ENCODE measurements at places on chromosomes 1 and 21. TPM values are rescaled to one million over a fixed set of nuclear protein-coding genes. Genes with fewer than 3 reads are reported as not detected.

DNA sequence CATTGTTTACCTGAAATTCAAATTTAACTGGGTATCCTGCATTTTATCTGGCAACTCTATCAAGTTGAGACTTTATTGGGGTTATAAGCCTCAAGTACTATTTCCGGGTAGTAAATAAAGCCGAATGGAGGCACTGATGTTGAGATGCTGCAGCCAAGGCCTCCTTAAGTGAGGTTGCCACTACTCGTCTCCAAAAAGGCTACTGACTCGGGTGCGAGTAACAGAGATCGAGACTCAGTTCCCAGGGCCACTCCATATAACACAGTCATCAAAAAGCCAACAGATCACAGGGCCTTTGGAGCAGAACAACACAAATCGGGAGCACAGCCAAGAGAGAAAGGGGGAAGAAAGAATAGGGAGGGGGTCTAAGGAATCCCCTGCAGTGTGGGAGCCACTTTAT, 524 bp downstream of the COPA start:
- no peak for DNase-seq

DNA sequence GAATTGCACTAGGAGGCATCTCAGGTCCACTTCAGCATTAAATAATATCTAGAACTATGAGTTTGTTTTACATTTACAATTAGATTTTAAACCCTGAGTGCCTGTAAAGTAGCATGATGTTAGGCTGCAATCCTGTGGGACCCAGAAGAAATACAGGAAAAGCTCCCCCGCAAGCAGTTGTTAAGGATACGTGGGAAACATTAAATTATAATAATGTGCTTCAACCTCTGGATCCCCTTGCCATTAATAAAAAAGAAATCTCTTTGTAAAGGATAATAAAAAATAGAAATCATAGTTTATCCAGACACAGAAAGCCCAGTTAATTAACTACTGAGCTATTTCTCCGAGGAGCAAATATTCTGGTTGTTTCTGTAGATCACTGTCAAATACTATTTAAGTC, 106.0 kb downstream of the PCNX2 start:
- DNase-seq = no peak

DNA sequence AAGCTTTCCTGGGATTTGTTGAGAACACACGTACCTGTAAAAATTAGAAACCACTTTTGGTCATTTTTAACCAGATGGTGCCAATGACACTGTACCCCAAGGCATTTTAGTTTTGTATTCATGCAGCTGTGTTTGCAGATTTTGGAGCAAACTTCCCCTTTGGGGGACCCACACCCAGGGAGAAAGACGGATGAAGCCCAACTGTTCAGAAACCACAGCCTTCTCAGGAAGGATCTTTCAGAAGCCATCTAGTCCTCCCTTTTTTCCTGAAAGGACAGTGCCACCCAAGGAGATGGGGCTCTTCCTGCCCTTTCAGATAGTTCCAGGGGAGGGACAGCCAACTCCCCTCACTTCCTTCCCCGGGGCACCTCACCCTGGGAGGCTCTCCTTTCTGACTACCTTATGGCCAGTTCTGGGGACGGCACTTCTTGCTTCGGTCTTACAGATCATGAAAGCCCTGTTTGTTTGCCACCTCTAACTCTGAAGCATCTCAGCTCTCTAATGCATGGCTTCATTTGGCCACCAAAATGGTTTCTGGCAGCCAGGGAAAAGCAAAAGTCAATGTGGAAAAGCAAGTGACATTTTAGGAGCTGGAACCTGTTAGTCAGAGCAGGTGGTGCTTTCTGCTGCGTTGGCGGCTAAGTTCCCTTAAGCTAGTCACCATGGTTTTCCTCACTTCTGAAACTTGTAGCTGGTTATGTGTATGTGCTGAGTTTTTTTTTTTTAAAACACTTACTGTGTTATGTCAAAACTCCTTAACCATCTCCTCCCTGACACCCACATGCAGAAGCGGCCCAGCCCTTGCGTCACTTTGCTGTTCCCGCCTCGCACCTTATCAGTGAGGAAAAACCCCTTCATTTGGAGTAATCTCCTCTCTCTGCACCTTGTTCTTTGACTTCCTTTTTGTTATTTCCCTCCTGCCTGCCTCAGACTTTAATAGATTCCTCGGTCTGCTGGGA, 10.1 kb downstream of the TMCC2 start:
- DNase-seq = no peak

GRCh38 chr1:172967936-172968335, 82.8 kb downstream of the TNFSF18 start:
- no peak for DNase-seq

- DNase-seq = peak; percentile 81
Measured at GRCh38 chr1:39653546-39654031, 14.1 kb upstream of the HEYL start.

- peak; percentile 55 for DNase-seq
Measured at GRCh38 chr1:41678111-41678878, 193.8 kb upstream of the EDN2 start.

- DNase-seq = no peak
Measured at GRCh38 chr1:24973315-24973714, 43.2 kb upstream of the RUNX3 start.

DNA sequence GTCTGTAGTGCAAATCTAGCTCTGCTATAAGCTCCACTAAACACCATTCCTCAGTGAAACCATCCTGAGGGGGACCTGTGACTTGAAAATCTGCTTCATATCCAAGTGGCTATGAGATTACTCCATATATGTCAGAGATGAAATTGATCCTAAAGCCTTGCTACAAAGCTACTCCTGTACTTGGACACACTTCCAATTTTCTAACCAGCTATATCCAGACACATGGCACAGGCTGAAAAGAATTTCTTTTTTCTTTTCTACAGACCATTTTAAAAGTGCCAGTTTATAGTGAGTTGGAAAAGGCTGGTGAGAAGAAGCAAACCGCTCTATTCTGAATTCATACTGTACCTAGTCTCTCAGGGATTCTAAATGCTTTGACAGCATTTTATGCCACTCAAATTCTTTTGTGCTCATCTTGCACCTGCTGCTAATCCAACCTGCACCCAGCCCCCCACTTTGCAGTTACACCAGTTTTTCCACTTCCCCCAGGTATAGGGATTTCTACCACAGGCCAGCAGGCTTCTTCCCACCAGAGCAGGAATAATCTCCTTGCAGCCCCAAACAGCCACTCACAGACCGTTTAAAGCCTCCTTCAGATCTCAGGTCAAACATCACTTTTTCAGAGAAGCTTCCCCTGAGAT, 112.5 kb downstream of the RERE start:
- DNase-seq = no peak

DNA sequence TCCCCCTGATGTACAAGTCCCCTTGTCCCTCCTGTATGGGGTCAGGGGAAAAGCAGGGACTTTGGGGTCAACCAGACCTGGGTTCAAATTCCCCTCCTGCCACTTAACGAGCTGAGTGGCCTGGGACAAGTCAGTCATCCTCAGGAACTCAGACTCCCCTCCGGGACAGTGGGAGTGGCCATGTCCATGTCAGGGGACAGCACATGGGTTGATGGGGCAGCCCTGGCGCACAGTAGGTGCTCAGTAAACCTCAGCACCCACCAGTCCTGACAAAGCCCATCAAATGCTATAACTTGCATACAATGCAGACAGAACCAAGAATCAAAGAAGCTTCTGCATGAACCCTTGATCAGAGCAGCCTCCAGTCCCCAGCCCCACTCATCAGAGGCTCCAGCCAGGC, 30.0 kb downstream of the MATN1 start:
- no peak for DNase-seq

DNA sequence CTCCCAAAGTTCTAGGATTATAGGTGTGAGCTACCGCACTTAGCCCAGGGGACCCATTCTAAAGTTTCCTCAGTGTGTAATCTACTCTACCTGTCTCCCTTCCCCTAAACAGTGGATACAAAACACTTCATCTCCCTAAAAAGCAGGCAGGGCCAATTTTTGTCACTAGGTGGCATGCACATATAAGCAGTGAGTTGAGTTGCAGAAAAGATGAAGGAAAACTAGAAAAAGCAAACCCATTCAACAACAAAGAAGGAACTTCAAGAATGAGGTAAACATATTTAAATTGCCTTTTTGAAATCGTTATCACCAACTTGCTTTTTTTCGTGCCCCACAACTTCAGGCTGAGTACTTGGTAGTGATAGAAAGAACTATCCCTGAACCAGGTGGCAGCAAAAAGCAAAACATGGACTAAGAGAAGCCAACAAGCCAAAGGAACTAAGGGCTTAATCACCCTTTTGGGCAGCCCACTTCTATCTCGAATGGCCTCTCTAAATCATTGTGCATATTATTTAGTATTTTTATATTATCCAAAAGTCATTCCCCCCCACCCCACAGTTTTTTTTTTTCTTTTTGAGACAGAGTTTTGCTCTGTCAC, 19.7 kb upstream of the ALDH9A1 start:
- DNase-seq = no peak

GRCh38 chr1:27662261-27662660, 9.7 kb downstream of the IFI6 start:
- no peak for DNase-seq

DNA sequence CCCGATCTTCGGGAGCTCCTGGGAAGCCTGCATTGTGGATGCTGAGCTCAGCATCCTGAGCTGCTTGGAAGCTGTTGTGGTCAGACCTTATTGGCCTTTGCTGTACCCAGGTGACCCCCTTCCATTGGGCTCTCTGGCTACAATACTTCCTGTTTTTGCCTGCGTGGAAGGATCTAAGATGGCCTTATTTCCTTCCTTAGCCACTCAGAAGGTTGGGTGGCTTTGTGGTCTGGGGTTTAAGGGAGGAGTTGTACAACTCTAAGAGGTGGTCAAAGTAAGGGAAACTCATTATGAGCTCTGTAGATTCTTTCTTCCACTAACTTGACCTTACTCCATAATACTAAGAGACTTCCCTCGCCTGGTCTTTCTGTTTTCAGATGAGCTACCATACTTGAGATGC, 17.7 kb downstream of the PFKFB2 start:
- DNase-seq = no peak

Gene ZBTB8B
- polyA plus RNA-seq = not detected

Gene ESRRG
- polyA plus RNA-seq = 13.3 TPM

Gene CCDC30
- polyA plus RNA-seq = 0.80 TPM

Gene UTS2
- polyA plus RNA-seq = not detected

Gene ATP6V1G3
- polyA plus RNA-seq = not detected
